Activated T-cell treated with anti-CD3 and anti-CD28 coated beads, Interleukin-2, amount 50 U/mL, for 48 hours (primary cell): ENCODE measurements at places on chromosomes 16 and 17.

- DNase-seq: no peak
Measured at GRCh38 chr17:35214192-35214591, 20.0 kb upstream of the SLC35G3 start.

DNA sequence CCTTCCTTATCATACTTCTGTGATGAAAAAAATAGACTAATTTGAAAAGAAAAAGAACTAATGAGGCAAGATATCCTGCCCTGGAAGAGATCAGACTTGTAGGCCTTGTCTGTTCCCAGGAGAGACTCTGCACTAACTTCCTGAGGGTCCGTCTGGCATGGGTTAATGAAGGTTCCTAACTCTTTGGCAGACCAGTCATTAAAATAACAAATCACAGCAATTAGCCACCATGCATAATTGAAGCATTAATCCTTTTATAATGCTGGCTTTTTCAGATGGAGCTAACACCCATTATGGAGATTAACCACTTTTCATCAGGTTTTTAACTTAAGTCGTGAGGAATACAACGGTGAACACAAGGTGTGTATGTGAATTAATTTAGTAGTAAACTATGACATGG lies 10.4 kb upstream of the KRT10 start:
- no peak for DNase-seq

GRCh38 chr16:66695935-66696668 lies 441 bp downstream of the CMTM4 start:
- DNase-seq: peak; percentile 32

- no peak for DNase-seq
Measured at GRCh38 chr17:10699856-10700255, 2.5 kb downstream of the ADPRM start.

DNA sequence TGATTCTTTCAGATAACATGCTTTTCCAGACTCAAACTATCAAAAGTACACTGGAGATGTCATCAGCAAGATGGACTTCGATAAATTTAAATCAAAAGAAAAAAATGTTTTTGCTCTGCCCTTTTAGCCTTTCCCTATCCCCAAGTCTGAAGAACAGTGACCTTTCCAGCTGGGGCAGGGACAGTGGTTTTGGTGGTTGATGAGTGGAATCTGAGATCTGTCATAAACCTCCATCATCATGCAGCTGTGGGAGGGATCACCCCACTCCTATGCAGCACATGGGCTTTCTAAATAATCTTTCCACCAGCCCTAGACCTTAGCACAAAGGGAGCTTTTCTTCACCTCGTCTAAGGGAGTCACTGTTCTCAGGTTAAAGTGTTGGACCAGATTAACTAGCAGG lies 869.5 kb upstream of the SOX9 start:
- DNase-seq: no peak

GRCh38 chr17:40319651-40320540 lies 10.9 kb downstream of the RARA start:
- peak; percentile 74 for DNase-seq

- DNase-seq: no peak
Measured at GRCh38 chr16:28210264-28210663, 1.5 kb downstream of the XPO6 start.

DNA sequence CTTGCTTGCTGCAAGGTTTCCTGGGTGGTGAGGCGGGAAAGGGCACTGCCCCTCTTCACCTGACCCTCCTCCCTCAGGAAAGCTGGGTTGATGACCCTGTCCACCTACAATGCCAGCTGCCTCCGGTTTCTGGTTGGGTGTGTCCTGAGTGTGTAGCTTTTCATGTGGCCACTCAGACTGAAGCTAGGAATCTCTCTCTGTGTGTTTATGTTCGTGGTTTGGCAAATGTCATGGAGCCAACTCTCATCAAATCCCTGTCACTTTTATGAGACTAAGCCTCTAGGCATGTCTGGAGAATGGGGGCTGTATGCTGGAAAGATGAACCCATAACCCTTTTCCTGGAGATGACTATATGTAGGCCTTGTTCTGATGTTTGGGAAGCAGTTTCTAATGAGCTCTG lies 17.1 kb downstream of the PLEKHG4 start:
- DNase-seq: no peak

GRCh38 chr17:60524463-60525327 lies 1.3 kb downstream of the APPBP2 start:
- no peak for DNase-seq

DNA sequence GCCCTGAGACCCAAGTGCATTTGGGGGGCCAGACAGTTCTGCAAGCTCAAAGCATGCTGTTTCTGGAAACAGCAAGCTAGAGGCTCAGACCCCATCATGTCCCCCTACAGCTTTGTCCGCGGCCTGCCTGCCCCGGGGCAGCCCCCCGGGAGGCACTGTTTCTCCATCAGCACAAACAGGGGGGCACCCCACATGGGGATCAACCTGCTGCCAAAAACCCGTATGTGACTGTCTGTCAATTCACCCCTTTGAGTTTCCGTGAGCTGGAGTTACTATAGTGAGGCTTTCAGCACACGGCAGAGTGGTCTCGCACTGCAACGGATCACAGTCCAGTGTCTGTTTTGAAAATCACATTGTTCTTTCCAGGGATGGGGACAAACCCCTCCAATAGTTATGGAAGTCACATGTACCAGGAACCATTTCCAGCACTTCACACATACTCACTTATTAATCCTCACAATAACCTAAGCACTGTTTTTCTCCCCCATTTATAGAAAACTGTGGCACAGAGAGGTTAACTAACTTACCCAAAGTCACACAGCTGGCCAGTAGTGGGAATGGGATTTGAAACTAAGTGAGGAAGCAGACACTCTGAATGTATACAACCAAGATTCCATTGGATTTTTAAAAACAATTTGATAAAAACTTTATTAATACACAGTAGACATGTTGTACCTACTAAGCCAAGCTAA lies 269.0 kb downstream of the C16orf95 start:
- DNase-seq: no peak

- DNase-seq: no peak
Measured at GRCh38 chr16:89176717-89177116, 5.2 kb downstream of the CDH15 start.

DNA sequence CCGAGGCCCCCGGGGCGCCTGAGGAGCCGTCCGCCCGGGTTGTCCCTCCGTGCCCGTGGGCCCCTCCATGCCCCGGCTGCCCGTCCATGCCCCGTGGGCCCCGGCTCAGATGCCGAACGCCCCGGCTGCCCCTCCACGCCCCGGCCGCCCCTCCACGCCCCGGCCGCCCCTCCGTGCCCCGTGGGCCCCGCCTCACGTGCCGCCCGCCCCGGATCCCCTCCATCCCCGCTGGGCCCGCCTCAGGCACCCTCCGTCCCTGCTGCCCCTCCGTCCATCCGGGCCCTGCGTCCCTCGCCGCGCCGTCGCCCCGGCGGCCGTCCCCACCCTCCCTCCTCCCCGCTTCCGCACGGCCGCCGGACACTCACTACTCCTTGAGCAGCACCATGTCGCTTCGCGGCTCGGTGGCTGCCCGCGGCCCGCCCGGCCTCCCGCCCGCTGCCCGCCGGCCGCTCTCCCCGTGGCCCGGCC lies 382 bp downstream of the PITPNA start:
- DNase-seq: no peak

- DNase-seq: no peak
Measured at GRCh38 chr16:57512296-57513001, 23.9 kb downstream of the CCDC102A start.

GRCh38 chr16:76963614-76964315 lies 227.2 kb upstream of the MON1B start:
- DNase-seq: no peak

GRCh38 chr16:88016964-88017363 lies 65.7 kb downstream of the BANP start:
- DNase-seq: no peak

DNA sequence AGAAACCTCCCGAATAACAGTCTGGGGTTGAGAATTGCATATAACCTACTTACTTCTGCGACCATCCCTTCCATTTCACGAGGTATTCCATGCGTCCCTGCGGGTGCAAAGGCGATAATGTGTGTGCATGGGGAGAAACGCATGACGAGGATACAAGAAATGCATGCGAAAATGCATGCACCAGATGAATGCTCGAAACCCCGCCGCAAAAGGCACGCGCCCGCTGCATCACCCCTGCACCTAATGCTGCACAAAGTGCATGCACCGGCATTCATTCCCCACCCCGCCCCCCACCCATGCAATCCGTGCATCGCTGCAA lies 474 bp downstream of the CBX8 start:
- DNase-seq: no peak

DNA sequence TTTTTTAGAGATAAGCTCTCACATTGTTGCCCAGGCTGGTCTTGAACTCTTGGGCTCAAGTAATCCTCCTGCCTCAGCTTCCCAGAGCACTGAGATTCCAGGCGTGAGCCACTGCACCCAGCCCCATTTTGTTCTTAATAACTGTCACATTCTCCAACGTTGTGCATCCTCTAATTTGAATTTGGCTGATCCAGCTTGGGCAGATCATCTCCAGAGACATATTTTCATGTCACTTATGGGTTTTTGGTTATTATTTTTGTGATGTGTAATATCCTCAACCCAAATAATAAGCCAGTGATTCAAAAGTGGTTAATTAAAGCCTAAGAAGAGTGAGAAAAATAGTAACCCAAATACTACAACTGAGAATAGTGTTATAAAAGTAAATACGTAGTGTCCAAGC lies 16.2 kb upstream of the COL1A1 start:
- DNase-seq: no peak

GRCh38 chr16:27367461-27368357 lies 34.3 kb upstream of the IL21R start:
- DNase-seq: peak; percentile 90

GRCh38 chr16:25868706-25869370 lies 177.1 kb downstream of the HS3ST4 start:
- DNase-seq: no peak

DNA sequence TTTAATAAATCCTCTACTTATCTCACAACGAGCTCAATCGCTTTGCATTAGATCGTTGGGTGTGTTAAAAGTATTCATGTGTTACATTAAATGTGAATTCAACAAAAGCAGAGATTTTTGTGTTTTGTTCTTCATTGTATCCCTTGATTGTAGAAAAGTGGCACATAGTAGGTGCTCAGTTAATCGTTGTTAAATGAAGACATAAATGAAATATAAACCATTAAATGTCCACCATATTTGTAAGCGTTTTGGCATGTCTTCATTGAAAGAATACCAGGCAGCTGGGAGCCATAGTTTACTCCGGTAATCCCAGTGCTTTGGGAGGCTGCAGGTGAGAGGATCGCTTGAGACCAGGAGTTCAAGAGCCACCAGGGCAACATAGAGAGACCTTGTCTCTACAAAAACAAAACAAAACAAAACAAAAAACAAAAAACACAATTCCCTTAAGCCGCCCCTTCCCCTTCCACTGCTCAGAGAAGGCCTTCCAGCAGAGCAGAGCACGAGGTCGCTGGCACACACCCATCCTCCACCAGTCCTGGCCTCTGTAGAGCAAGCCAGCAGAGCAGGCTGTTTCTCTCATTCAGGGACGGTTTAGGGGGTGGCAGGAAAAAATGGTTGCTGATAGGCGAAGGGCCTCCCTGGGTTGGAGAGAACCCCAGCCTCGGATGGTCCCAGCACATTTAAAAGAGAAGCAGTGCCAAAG lies 673 bp upstream of the CHD9 start:
- no peak for DNase-seq

DNA sequence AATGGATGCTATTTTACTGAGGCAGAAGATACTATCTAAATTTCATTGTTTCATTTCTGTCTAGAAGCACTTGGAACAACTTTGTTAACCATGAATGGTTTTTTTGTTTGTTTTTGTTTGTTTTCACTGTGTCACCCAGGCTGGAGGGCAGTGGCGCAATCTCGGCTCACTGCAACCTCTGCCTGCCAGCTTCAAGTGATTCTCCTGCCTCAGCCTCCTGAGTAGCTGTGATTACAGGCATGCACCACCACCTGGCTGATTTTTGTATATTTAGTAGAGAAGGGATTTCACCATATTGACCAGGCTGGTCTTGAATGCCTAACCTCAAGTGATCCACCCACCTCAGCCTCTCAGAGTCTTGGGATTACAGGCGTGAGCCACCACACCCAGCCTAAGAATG lies 40.5 kb downstream of the ABHD15 start:
- DNase-seq: no peak

GRCh38 chr17:57090560-57091185 lies 5.6 kb downstream of the AKAP1 start:
- DNase-seq: no peak

- peak; percentile 56 for DNase-seq
Measured at GRCh38 chr16:38941-39892, 14.2 kb downstream of the POLR3K start.

DNA sequence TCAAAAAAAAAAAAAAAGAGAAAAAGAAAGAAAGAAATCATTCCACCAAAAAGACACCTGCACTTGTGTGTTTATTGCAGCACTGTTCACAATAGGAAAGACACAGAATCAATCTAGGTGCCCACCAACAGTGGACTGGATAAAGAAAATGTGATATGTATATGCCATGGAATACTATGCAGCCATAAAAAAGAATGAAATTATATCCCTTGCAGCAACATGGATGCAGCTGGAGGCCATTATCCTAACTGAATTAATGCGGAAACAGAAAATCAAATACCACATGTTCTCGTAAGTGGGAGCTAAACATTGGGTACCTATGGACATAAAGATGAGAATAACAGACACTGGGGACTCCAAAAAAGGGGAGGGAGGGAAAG lies 5.7 kb upstream of the C16orf92 start:
- no peak for DNase-seq

GRCh38 chr17:30905742-30906100 lies 317 bp downstream of the TEFM start:
- no peak for DNase-seq

DNA sequence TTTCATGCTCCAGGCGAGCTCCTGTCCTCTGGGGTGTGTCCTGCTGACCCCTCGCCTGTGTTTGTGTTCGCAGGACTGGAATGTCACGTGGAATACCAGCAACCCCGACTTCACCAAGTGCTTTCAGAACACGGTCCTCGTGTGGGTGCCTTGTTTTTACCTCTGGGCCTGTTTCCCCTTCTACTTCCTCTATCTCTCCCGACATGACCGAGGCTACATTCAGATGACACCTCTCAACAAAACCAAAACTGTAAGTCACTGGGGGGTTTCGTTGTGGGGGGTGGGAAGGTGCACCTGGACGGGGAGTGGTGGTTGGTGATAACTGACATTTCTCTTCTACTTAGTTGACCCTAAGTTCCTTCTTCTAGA lies 58.3 kb downstream of the ABCC1 start:
- DNase-seq: no peak

GRCh38 chr17:82477934-82478333 lies 19.4 kb downstream of the NARF start:
- no peak for DNase-seq

DNA sequence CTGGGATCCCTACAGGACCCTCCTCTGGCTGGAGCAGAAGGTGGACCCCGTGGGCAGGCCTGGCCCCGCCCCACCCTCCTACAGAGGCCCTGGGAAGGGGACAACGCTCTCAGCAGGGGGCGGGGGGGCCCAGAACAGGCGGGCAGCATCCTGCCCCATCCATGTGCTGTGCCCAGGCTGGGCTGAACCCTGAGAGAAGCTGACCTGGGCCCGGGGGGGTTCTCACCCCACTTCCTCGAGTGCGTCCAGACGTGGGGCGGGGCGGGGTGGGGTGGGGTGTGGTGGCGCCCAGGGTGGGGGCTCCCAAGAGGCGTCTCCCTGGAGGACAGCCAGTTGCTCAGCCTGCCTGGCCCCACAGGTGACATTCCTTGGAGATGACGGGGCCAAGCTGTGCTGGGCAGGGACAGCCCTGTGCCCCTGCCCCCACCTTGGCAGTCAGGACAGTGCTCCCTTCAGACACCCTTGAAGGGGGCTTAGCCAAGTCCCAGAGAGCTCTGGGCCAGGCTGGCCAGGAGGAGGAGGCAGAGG lies 390 bp upstream of the UNC13D start:
- no peak for DNase-seq
